H4 (cell line): ENCODE measurements at places on chromosomes 16 and 17.
A peak's percentile ranks its signal among the peaks of the same experiment; 100 is the strongest.

DNA sequence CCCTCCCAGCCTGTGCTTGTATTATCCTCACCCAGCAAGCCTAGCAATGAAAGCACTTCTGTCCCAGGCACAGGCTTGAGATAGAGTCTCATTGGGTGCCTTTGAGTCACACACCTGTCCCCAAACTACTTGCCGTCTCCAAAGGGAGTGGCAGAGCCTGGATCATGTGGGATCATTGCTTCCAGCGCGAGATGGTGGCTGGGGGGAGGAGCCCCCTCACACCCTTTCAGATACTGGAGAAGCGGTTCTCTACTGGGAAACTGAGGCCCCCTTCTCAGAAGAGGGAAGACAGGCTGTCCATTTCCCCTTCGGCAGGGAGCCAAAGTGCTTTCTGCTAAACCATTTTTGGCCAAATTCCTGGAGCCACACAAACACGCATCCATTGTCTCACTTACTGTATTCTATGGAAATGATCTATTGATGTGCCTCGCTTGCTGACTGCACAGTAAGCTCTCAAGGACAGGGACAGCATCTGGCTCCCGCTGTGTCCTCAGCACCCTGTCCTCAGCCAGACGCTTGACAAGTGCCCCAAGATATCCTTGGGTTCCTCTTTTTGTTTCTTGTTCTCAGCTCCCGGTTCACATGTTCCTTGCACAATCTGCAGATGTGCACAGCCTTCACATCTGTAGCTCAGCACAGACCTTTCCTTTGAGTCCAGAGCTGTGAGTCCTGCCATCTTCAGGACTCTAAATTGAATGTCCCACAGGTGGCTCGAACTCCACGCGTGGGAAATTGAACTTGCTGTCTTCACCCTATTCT lies 26.0 kb upstream of the DLX3 start:
- no peak for DNase-seq

DNA sequence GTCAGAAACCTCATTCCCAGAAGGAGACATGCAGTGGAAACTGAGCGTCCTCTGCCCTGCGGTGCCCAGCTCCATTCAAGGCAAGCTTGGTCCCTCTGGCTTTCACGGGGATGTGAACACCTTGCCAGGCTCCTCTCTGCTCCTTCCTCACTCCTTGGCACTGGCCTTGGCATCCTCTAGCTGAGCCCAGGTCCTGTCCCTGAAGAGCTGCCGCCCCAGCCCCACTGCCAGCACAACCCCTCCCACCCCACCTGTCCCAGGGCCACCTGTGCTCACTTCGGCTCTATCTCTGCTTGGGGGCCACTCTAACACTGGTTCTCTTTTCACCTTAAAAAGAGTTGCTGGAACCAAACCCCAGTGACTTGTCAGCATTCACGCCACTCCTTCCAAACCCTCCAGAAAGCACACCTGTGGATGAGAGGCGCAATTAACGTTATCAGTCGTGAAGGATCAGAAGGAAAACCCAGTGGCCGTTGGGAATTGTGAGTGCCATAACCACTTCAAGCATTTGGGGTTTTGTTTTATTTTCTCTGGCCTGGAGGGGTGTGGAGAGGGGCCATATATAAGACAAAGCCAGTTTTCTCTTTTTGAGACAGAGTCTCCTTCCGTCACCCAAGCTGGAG lies 103.7 kb downstream of the AXIN2 start:
- DNase-seq, result no peak

GRCh38 chr16:52993179-52993578 lies 59.5 kb downstream of the CHD9NB start:
- no peak for DNase-seq

GRCh38 chr17:78601577-78602190 lies 24.5 kb upstream of the DNAH17 start:
- no peak for DNase-seq

- DNase-seq, result no peak
Measured at GRCh38 chr16:84649511-84649861, 1.2 kb downstream of the KLHL36 start.

DNA sequence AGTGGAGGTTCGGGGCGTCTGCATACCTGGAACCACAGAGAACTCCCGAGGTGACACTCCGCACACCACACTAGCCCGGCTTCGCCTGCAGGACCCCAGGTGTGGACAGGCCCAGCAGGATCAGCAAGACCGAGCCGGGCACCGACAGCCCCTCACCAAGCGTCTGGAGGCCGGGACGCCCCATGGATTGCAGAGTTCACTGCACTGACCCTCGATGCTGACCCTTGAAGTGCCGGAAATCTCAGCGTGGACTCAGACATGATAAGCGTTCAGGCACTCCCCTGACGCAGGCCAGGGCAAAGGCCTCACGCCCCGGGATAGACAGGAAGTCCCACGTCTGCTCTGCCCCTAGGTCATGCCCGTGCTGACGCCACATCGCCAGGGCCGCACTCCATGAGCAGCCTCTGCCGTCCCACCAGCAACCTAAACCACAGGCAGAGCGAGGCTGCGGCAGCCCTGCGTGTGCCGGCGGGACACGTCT lies 26.0 kb downstream of the ACSF3 start:
- no peak for DNase-seq

- DNase-seq, result no peak
Measured at GRCh38 chr17:37826497-37827430, 81.9 kb upstream of the HNF1B start.

GRCh38 chr17:55427587-55427882 lies 5.9 kb upstream of the MMD start:
- no peak for DNase-seq

GRCh38 chr17:50511058-50511457 lies 2.8 kb downstream of the MYCBPAP start:
- peak; percentile 45 for DNase-seq

DNA sequence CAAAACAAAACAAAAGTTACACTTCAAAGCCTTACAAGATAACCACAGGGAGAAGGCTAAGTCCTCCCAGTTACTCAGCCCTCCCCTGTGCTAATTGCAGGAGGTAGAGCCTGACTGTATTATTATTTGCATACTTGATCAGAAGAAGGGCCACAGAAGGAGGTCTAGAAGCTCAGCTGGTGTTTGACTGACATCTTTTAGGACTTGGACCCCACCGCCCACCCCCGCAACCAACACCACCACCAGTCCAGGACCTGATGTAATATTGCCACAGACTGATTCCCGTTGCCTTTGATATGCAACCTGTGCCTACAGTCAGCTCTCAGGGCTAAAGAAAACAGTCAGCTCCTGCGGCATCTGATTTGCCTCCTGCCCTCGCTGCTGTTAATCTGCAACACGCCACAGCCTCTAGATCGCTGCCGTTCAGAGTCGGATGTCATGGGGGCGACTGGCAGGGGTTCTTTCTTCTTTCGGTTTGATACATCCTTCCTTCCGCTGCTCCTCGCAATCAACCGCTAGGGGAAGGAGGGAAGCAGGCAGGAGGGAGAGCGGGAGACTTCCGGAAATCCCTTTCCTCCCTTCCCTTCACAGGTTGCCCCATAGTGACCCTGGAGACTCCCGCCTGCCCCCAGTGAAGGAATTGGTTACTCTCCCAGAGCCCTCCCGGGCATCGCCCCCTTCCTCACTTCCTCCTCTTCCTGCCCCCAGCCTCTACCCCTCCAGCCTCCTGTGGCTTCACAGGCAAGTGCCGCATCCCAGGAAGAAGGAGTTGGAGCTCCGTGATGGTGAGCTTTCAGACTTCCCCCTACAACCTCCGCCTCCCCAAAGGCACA lies 90.5 kb upstream of the SOX9 start:
- DNase-seq, result peak; percentile 93

GRCh38 chr17:48734333-48735061 lies 5.9 kb upstream of the HOXB13 start:
- DNase-seq, result no peak

DNA sequence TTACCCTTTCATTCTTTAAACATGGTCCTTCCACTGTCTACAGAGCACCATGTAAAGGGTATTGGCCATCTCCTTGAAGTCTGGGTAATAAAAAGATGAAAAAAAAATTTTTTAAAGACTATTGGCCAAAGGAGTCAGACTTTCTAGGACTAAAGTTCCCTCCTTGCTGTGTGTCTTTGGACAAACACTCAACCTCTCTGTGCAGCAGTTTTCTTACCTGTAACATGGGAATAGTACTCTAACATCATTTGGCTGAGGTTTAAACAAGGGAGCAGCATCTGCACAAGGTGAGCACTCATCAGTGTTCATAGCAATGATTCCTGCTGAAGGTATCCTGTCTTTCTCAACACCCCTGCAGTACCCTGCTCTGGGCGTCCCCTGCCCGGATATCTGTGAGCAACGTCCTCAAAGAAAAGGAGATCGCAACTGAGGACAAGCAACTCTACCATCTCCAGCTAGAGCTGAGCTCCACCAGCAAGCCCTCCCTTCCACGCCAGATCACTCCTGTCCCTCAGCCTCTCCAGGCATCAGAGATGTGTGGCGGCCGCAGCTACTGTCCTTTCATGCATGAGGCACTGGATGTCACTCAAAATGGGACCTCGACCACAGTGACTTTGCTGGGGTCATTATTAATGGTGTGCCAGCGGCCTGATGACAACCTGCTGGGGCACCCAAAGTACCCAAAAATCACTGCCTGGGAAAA lies 29.5 kb upstream of the RPH3AL start:
- DNase-seq, result no peak

DNA sequence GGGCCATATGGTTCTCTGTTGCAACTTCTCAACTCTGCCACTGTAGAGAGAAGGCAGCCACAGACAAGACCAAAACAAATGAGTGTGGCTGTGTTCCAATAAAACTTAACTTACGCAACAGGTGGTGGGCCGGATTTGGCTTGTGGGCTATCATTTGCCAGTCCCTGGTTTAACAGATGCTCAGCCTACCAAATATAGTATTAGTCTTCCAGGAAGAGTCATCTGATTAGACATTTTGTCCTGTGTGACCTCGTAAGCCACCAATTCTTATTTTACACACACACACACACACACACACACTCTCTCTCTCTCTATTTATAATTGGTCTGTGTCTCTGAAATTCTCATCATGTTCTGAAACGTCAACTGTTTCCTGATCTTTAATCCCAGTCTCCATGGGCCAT lies 245.9 kb downstream of the XYLT1 start:
- peak; percentile 87 for DNase-seq

- no peak for DNase-seq
Measured at GRCh38 chr16:54174201-54174600, 112.4 kb downstream of the IRX3 start.

DNA sequence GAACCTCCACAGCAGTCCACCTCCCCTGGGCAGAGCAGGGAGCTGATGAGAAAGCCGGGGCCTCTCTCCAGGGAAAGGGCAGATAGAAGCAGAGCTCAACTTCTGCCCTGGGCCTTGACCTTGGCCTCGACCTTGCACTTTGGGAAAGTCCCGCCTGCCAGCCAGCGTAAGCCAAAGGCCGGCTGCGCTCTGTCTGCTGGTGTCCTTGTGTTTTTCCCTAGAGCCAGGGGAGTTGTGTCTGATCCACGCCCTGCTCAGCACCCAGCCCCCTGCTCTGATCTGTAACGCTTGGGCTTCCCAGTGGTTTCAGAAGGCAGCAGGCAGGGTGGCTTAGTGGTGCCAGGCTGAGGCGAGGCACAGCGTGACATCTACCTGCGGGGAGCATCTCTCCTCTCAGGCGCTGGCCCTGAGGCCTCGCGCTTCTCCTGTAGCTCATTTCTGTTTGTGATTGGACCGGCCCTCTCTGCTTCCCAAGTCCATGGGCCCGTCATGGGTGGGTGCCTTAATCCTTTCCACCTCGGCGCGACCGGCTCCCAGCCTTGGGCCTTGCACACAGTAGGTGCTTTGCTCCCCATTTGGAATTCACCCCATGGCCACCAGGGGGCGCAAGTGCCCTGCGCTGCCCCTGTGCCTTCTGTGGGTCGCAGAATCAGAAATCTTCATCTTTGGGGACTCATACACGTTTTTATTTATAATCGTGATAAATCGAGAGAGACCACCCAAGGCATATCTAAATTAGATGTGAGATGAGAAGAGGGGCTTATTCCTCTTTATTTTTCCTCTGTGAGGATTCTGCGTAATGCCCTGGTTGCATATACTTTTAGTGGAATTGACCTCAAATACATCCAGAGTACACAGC lies 24.2 kb downstream of the SGSH start:
- no peak for DNase-seq

DNA sequence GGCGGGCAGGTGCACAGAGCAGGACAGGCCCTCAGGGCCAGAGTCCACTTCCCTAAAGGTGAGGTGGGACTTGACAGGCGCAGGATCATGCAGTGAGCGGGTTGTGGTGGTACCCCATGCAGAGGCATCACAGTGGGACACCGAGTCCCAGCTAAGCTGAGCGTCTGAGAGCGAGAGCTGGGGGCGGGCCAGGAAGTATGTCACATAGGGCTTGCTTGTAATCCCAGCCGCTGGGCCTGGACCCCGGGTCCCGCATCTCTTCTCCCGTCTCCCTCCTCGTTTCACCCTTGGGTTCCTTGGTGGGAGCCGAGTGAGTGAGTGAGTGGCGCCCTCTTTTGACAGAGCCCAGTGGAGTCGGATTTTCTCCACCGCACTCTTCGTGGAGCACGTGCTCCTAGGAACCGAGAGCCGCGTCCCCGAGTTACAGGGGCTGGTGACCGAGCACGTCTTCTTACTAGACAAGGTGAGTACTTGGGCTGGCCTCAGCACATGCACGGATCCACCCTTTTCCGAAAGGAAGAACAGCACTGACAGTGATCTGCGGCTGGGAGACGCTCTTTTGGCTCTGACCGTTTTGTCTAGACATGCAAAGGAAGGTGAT lies 50.8 kb upstream of the ENDOV start:
- no peak for DNase-seq

DNA sequence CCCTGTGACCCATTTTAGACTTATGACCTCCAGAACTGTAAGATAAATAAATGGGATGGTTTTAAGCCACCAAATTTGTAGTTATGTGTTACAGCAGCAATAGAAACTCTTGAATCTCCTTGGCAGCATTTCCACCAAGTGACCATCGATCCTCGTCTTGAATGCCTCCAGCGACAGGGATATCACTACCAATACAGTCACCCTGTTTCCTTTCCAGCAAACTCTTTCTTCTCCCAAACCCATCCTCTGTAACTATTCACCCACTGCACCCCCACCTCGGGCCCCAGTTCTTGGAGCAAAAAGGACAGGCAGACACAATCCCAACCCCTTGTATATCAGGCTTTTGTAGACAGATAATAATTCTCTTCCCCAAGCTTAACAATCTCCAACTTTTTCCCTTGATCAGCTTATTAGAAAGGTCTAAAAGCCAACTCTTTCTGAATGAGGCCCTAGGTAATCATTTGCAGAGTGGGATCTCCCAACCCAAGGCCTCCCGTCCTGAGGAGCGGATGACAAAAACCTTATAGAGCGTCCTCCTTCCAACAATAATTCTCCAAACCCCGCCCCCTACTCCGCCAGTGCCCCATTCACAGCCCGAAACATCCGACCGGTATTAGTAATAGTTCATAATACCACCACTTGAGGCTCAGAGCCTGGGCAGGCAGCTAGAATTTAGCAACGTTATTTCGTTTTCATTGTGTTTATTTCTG lies 14.7 kb upstream of the PLLP start:
- no peak for DNase-seq

GRCh38 chr17:46940692-46941404 lies 17.9 kb downstream of the GOSR2 start:
- peak; percentile 79 for DNase-seq

DNA sequence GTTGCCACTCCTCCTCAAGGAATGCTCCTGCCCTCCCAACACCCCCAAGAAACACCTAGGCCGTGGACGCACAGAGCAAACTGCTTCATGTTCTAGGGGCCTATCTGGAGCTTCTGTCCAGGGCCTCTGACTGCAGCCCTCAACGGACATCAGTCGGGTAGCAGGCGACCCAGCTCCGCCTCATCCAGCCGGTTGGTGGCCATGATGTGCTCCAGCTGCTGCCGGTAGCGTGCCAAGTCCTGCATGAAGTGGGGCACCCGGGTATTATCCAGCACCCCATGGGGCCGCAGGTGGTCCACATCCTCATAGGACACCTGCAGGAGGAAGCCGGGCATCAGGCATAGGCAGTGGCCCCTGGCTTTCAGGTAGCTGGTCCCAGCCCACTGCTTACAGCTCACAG lies 6.3 kb downstream of the NOL3 start:
- no peak for DNase-seq
